CD4-positive, alpha-beta T cell (primary cell): ENCODE measurements at places on chromosomes 3 and 15. TPM values are rescaled to one million over a fixed set of nuclear protein-coding genes. Genes with fewer than 3 reads are reported as not detected.

ARRDC4 gene
- total RNA-seq: 3.5 TPM

DNA sequence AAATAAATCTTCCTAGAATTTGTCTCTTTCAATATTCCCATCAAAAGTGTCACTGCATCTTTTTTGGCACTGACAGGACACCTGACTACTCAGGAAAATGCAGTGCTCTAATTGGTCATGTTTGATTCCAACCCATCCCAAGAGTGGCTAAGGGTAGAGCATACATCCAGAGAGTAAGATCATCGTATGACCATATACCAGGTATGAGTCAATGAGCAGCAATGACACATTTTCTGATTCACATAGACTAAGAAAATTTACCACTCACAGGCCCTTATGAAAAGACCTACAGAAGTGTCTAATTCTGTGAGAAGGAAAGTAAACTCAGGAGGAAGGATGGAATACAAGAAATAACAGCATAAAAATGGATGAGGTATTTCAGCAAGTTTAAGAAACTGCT is 434.2 kb downstream of the ZIC1 start:
- no peaks in the 10 kb centered on the region for H3K4me1 ChIP-seq
- H3K4me3 ChIP-seq: no peak overlapping the region
- DNase-seq: no peak
- no peaks in the 10 kb centered on the region for H3K27me3 ChIP-seq
- no peaks in the 10 kb centered on the region for H3K36me3 ChIP-seq
- no peak overlapping the region for H3K27ac ChIP-seq

KLF15 gene
- total RNA-seq: 0.30 TPM

SLC12A1 gene
- total RNA-seq: not detected

WDR76 gene
- total RNA-seq: 7.0 TPM

DNA sequence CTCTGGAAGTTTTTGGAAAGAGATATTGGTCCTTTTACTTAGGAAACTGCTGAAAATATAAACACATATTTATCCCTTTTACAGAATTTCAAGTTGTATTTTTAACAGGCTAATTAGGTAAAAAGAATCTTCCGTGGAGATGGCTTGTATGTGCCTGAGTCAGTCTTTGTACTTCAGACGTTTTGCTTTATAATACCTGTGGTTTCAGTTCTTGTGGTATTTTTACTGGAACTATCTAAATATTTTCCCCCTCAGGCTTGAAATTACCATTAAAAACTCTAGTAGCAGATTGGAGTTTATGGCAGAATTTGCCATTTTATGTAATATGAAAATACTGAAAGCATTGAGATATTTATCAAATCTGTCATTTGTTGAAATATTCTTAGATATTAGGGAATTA is 151.6 kb upstream of the CGNL1 start:
- H3K4me3 ChIP-seq: no peak overlapping the region
- no peaks in the 10 kb centered on the region for H3K27me3 ChIP-seq
- no peaks in the 10 kb centered on the region for H3K4me1 ChIP-seq
- no peak overlapping the region for H3K27ac ChIP-seq
- no peak for DNase-seq

SNTN gene
- total RNA-seq: not detected

CALML4 gene
- total RNA-seq: 1.5 TPM

SQOR gene
- 14.0 TPM for total RNA-seq

PTPN23 gene
- 27.3 TPM for total RNA-seq

DNA sequence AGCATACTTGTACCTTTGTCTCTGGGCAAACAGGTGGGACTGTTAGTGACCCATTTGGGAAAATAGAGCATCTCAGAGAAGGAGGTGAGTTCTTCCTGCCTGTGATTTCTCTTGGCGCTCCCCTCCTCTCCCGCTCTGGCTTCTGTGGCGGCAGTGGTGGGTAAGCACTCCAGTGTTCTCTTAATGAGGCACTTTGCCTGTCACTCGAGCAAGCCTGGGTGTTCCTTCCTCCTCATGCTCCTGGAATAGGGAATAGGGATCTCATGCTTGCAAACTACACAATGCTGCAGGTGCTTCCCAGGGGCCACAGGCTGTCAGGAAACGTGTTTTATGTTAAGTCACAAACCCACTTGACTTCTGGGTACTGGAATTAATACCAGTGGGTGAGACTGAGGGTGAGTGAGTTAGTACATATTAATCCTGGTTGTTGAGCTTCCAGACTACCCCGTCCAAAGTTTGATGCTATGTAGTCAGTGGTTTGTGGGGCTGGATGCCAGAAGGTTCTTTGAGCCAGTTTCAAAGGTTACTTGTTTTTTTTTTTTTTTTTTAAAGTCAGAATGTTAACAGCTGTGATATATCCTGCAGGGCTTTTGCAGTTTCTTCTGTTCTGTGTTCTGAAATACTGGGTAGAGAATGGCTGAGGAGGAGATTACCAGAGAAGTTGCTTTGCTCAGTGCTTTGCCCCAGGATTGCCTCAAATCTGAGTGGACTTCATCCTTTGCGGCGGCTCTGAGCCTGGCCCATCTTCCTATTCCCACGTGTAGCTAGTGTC is 30.5 kb downstream of the EDEM1 start:
- no peak overlapping the region for H3K27ac ChIP-seq
- H3K36me3 ChIP-seq: peaks cover 61% of the 10 kb centered on the region
- no peaks in the 10 kb centered on the region for H3K27me3 ChIP-seq
- no peaks in the 10 kb centered on the region for H3K4me1 ChIP-seq

GRCh38 chr3:52345521-52346109 is 29.5 kb downstream of the DNAH1 start:
- H3K27ac ChIP-seq: no peak overlapping the region
- no peak overlapping the region for H3K4me3 ChIP-seq
- no peak for DNase-seq
- no peaks in the 10 kb centered on the region for H3K4me1 ChIP-seq
- peaks cover 51% of the 10 kb centered on the region for H3K36me3 ChIP-seq

PLSCR2 gene
- not detected for total RNA-seq

NRG4 gene
- not detected for total RNA-seq

CEP19 gene
- 0.36 TPM for total RNA-seq

DUOXA2 gene
- total RNA-seq: not detected

- no peaks in the 10 kb centered on the region for H3K36me3 ChIP-seq
- peaks cover under 1% of the 10 kb centered on the region for H3K4me1 ChIP-seq
- no peak for DNase-seq
- peaks cover 25% of the 10 kb centered on the region for H3K27me3 ChIP-seq
- no peak overlapping the region for H3K27ac ChIP-seq
Observed at GRCh38 chr3:13201851-13202250, 128.6 kb upstream of the IQSEC1 start.

DNA sequence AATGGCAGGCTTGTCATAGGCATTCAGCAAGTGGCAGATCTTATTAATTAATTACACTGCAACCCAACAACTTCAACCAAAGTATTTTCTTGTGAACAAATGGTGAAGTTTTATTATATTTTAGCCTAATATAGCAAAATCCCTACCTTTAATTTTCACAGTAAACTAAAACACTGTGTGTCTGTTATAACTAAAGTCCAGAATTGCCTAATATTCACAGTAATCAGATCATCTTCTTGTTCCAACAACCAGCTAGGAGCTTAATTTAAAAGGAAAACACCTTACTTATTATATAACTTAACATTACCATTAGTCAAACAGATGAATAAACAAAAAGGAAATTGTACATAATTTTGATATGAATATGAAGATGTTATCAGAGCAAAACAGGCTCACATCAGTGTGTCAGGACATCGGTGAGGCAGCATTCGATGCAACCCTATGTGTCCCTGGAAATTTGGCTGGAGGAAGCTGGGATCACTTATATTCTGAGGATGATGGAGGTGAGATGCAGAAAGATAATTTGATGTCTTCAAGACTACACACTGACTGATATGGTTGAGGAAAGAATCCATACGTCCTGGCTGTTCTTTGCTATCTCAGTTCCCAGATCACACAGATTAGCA is 189.3 kb upstream of the EIF1B start:
- no peaks in the 10 kb centered on the region for H3K27me3 ChIP-seq
- DNase-seq: no peak
- no peak overlapping the region for H3K4me3 ChIP-seq

FRMD4B gene
- total RNA-seq: 5.5 TPM

GRCh38 chr3:123618076-123618708 is 33.3 kb upstream of the HACD2 start:
- no peak for DNase-seq
- H3K4me1 ChIP-seq: no peaks in the 10 kb centered on the region
- no peaks in the 10 kb centered on the region for H3K36me3 ChIP-seq
- H3K27me3 ChIP-seq: no peaks in the 10 kb centered on the region

HTR3E gene
- not detected for total RNA-seq

TMIE gene
- total RNA-seq: 0.92 TPM

- H3K27me3 ChIP-seq: no peaks in the 10 kb centered on the region
- H3K4me1 ChIP-seq: peaks cover 15% of the 10 kb centered on the region
- no peak overlapping the region for H3K4me3 ChIP-seq
Observed at GRCh38 chr3:106534206-106534605, 665.4 kb upstream of the CBLB start.

DNA sequence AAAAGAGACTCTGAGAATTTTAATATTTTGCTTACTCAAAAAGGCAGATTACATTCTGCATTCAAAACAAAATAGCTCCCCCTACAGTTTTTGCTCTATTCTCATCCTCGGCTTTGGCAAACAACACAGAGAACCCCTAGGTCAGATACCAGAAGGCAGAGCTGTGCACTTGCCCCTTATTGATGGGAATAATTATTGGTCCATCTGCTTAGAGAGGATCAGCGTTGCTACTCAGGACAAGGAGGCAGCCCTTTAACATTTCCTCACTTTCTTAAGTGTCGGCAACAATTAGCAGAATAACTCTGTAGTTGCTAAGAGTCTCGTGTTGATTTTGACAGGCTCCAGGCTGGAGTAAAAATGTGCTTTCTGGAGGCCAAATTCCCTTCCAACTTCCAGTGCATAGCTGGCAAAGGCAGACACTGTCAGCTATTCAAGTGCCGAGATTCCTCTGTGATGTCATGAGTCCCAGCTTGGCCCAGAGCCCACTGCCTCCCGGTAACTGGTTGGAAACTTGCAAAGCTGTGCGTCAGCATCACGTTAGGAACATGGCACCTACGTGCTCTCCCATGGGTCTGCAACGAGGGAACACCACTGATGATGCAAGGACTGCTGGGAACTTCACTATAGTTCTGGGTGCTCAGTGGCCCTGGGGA is 482.7 kb upstream of the ADAMTS9 start:
- no peaks in the 10 kb centered on the region for H3K36me3 ChIP-seq
- H3K4me3 ChIP-seq: no peak overlapping the region
- H3K4me1 ChIP-seq: no peaks in the 10 kb centered on the region
- H3K27me3 ChIP-seq: no peaks in the 10 kb centered on the region
- DNase-seq: no peak

GRCh38 chr15:100168787-100169186 is 173.0 kb downstream of the ADAMTS17 start:
- no peak for DNase-seq
- no peaks in the 10 kb centered on the region for H3K27me3 ChIP-seq
- H3K36me3 ChIP-seq: no peaks in the 10 kb centered on the region
- H3K27ac ChIP-seq: no peak overlapping the region

- peaks cover 24% of the 10 kb centered on the region for H3K36me3 ChIP-seq
- H3K4me1 ChIP-seq: peaks cover 24% of the 10 kb centered on the region
- H3K27me3 ChIP-seq: no peaks in the 10 kb centered on the region
Observed at GRCh38 chr15:90550919-90551318, 21.2 kb downstream of the CRTC3 start.

DNA sequence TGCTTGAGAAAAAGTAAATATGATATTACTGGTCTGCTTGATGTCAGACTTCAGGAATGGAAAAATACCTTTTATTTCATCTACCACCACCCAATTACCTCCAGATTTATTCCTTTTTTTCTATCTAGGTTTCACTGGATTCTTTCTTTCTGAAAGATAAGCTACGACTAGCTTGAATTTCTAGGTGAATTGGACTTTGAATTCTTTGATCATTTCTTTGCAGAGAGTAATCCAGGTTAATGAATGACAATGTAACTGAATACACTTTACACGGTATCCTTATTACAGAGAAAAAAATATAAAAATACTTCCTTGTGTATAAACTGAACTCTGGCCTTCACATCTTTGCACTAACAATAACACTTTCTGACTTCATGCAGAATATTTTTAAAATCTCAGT is 59.5 kb upstream of the TRPC1 start:
- no peak overlapping the region for H3K27ac ChIP-seq
- H3K4me1 ChIP-seq: no peaks in the 10 kb centered on the region
- H3K36me3 ChIP-seq: no peaks in the 10 kb centered on the region
- no peak overlapping the region for H3K4me3 ChIP-seq
- DNase-seq: no peak

ARL8B gene
- total RNA-seq: 49.7 TPM

FRMD5 gene
- not detected for total RNA-seq

DNA sequence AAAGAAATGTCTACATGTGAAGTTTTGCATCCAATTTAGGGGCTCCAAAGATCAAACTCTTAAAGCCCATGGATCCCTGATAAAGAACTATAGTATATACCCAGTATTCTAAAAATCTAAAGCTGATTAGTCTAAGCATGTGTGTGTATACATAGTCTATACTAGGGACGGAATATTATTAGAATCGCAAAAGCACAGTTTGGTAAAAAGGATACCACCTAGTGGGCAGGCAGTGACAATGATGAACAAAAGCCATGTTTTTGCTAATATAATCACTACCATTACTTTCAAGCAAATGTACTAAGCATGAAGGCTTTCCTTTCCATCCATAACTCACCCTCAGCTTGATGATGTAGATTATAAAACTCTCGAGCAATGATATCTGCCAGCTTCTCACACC is 16.5 kb downstream of the POLQ start:
- H3K27me3 ChIP-seq: no peaks in the 10 kb centered on the region
- no peaks in the 10 kb centered on the region for H3K36me3 ChIP-seq
- no peak overlapping the region for H3K27ac ChIP-seq
- no peak for DNase-seq
- no peaks in the 10 kb centered on the region for H3K4me1 ChIP-seq

GRCh38 chr3:94114666-94115065 is 51.8 kb downstream of the NSUN3 start:
- H3K36me3 ChIP-seq: peaks cover 18% of the 10 kb centered on the region
- H3K4me3 ChIP-seq: no peak overlapping the region
- H3K27me3 ChIP-seq: no peaks in the 10 kb centered on the region

DNA sequence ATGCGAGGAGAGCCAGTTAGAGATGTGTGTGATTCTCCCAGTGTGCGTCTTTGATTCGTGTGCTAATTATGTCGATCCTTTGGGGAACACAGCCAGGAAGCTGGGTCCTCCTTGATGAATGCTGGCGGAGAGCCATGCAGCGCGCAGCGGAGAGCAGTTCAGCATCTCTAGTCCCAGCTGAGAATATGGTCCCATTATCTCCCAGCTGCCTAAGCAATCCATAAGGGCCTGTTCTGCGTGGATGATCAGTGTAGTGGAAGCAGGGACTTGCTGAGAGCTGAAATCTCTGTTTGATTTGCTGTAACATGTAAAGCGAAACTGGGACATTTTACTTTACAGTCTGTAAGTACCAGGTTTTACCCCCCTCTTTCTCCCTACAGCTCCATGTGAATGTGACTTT is 412.7 kb downstream of the CNTN4 start:
- H3K4me3 ChIP-seq: no peak overlapping the region
- no peaks in the 10 kb centered on the region for H3K36me3 ChIP-seq
- no peak overlapping the region for H3K27ac ChIP-seq

- DNase-seq: no peak
- no peak overlapping the region for H3K27ac ChIP-seq
- no peaks in the 10 kb centered on the region for H3K27me3 ChIP-seq
Observed at GRCh38 chr3:16990163-16990562, 105.4 kb downstream of the PLCL2 start.

GRCh38 chr3:128917291-128917690 is 37.9 kb downstream of the ACAD9 start:
- DNase-seq: no peak
- peaks cover 6% of the 10 kb centered on the region for H3K4me1 ChIP-seq
- no peak overlapping the region for H3K27ac ChIP-seq
- no peak overlapping the region for H3K4me3 ChIP-seq
- no peaks in the 10 kb centered on the region for H3K27me3 ChIP-seq
